Fibroblast of pulmonary artery (primary cell): ENCODE measurements at places on chromosomes 16 and 17.
A peak's percentile ranks its signal among the peaks of the same experiment; 100 is the strongest.

GRCh38 chr17:73684183-73684582 lies 39.9 kb upstream of the SDK2 start:
- DNase-seq, result no peak

DNA sequence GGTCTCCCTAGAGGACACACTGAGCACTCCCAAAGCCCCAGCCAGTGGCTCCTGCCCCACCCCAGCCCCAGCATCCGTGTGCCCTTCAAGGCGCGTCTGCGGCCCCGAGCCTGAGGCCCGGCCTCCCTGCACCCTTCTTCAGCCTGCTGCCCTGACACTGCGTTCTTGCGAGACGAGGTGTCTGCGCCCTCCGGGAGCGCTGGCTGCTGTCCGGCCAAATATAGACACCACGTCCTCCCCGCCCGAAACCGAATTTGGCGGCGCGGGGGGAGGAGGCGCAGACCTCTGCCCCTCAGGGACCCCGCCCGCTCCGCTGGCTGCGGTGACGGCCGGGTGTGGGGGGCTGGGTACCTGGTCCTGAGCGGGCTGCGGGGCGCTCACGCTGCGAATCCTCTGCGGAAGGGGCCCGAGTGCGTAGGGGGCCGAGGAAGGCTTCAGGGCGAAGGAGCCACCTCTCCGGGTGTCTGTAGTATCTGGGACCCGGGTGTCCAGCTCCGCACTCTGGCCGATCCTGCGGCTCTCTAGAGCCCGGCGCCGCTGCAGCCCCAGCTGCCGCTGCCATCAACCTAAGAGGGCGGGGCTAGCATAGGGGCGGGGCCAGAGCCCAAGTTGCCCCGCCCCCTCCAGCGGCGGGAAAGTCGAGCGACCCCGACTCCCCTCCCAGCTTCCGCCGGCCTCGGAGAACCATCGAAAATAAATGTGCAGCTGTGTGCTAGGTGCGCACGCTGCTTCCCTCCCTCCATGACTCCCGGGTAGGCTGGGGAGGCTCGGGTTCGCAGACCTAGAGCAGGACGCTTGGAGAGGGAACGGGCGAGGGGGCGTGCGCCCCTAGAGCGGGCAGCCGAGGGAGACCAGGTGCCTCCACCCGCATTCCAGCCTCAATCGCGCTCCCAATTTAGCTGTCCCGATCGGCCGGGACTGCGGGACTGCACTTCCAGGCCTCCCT lies at the start of gene CORO6:
Gene CORO6, minus strand, starts transcription at position 576 of the 946 bp plus-strand sequence. CDS start 1,491 bp downstream, outside the sequence.
- peak; percentile 48 for DNase-seq

- DNase-seq, result no peak
Measured at GRCh38 chr16:2089706-2090480, 42.1 kb downstream of the TSC2 start.

DNA sequence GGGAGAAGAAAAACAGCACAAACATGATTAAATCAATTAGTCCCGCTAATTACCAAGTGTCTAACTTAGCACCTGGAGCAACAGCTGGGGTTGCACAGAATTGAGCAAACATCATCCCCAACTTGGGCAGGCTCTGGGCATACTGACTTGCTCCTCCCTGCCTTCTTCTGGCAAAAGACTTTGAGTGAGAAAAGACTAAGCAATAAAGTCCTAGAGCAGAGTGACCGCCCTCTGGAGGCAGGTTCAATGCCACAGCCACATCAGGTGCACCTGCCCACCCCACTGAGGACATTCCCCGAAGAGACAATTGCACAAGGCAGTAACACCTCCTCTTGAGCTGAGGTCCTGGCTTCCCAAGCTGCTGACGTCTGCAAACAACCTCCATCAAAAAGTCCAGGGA lies 358.3 kb downstream of the SOX9 start:
- DNase-seq, result no peak

GRCh38 chr16:72827866-72828265 lies 220.1 kb downstream of the ZFHX3 start:
- no peak for DNase-seq

DNA sequence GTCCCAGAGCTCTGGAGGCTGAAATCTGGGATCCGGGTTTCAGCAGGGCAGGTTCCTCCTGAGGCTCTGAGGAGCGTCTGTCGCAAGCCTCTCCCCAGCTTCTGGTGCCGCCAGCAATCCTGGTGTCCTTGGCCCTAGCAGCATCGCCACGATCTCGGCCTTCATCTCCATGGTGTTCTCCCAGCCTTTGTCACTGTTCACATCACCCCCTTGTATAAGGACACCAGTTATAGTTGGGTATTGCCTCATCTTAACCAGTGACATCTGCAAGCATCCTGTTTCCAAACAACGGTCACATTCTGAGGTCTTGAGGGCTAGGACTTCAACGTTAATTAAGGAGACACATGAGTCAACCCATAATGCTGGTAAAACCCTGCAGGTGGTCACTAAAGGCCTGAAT lies 2.8 kb upstream of the PPP1R27 start:
- DNase-seq, result no peak
